ENCODE measurements at places on chromosomes 11 and 22. TPM values are rescaled to one million over a fixed set of nuclear protein-coding genes. Genes with fewer than 3 reads are reported as not detected.

DGCR6 gene
- total RNA-seq = 0.59 TPM

APOL6 gene
- total RNA-seq = 35.5 TPM

SCARF2 gene
- 0.46 TPM for total RNA-seq

KRTAP5-11 gene
- not detected for total RNA-seq

ST14 gene
- not detected for total RNA-seq

OR5M11 gene
- not detected for total RNA-seq

RAG1 gene
- total RNA-seq = 0.37 TPM

MRGPRE gene
- not detected for total RNA-seq

OR8A1 gene
- not detected for total RNA-seq

FGF3 gene
- not detected for total RNA-seq

PLEKHB1 gene
- total RNA-seq = 16.2 TPM

TYR gene
- total RNA-seq = not detected

SMIM35 gene
- not detected for total RNA-seq

RAB36 gene
- total RNA-seq = 0.35 TPM
